ENCODE measurements at places on chromosomes 5 and 9. TPM values are rescaled to one million over a fixed set of nuclear protein-coding genes. Genes with fewer than 3 reads are reported as not detected.
A peak's percentile ranks its signal among the peaks of the same experiment; 100 is the strongest.

The PKD2L2 gene
- not detected for total RNA-seq

The TAF11L10 gene
- not detected for total RNA-seq

The TXN gene
- total RNA-seq: 1,028 TPM

The BTNL3 gene
- not detected for total RNA-seq

The DMRT3 gene
- total RNA-seq: not detected

The SKIC3 gene
- total RNA-seq: 19.7 TPM

DNA sequence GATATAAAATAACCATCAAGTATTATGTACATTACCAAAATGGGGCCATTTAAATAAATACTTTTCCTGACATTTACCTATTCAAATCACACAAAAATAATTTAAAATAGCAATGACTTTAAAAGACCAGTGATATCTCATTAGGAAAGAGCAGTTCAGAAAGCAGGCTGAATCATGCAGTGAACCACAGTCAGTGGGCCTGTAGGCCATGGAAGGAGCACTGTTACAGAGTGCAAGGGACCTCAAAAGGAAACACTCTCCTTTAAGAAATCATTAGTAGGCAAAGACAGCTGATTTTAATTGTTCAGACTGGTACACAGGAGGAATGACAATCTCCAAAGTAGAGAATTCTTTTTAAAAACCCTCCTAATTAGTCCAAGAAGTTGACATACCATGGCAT, 283.5 kb upstream of the EFNA5 start:
- no peak for DNase-seq

DNA sequence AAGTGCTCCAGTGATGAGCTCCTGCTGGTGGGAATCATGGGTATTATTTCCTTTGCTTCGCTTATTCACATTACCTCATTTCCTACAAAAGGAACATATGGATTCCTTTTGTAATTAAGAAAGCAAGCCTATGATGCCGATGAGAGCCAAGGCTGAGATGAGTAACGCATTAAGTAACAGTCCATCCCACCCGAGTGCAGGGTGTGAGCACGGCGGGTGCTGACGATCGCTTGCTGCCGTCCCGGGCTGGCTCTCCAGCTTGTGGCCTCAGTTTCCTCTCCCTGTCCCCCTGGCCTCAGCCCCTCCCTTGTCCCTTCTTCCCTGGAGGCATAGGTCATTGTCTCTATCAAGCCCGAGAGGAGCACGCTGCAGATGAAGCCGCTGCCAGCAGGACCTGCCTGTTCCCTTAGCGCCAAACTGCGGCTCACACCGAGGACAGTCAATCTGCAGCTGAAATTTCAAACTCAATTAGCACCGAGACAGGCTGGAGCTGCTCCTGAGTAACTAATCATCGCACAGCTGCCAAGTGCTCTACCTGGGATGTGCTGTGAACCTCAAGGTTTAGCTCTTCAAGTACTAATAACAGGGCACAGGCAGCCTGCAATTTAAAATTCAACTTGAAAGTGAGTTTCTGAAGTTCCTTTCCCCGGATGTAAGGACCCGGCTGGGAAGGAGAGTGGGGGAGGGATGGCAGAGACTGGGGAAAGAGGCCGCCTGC, 115.2 kb upstream of the RAPGEF1 start:
- DNase-seq: no peak

GRCh38 chr5:15538516-15538915, 38.5 kb downstream of the FBXL7 start:
- DNase-seq: no peak

- no peak for DNase-seq
These were observed 108.0 kb downstream of the ZSWIM6 start for GRCh38 chr5:61440086-61440485.

- no peak for DNase-seq
These were observed 240.3 kb downstream of the TLE4 start for GRCh38 chr9:79812099-79812498.

DNA sequence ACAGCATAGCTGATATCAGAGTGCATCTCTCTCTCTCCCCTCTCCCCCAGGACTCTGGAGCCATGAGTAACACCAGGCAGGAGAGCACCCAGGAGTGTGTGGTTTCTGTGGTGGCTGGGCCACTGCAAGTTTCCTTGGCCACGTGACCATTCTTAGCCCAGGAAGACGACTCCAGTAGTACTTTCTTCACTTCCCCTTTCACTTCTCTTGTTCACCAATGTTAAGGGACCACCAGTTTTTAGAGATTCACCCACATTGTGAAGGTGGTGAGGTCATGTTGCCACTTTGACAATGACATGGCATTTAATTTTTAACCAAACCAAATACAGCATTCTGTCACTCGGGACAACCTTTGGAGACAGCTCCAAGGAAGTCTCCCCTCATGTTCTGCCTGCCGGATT, 17.9 kb upstream of the DAPK1 start:
- DNase-seq: peak; percentile 72
